ENCODE measurements at places on chromosomes 3 and 15.

GRCh38 chr3:49124203-49124602, 3.6 kb upstream of the USP19 start:
- no peak for DNase-seq

DNA sequence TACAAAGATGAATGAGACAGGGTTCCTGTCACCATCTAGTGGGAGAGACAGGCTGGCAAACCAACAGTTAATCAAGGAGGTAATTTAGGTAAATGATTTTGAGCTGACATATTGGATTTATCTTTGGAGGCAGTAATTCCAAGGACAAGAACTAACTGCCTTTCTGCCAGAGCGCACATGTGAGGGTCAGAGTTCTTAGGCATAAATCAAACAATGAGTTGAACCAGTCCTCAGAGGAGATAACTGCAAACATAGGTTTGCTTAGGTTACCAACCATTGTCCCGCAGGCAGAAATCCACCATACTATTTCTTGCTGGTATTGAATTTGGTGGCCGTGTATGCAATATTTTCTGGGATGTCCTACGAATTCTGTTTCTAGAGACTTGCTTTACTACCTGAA, 14.2 kb upstream of the PPP1R2 start:
- DNase-seq = no peak

GRCh38 chr3:170346481-170347392, 10.8 kb upstream of the SKIL start:
- no peak for DNase-seq

- DNase-seq = no peak
Measured at GRCh38 chr3:39752019-39752637, 57.3 kb upstream of the MYRIP start.

GRCh38 chr3:31305340-31305739, 227.4 kb upstream of the STT3B start:
- no peak for DNase-seq

- no peak for DNase-seq
Measured at GRCh38 chr15:25170113-25170731, 215.4 kb downstream of the SNRPN start.

GRCh38 chr3:109851854-109852253, 514.5 kb upstream of the DPPA4 start:
- no peak for DNase-seq

DNA sequence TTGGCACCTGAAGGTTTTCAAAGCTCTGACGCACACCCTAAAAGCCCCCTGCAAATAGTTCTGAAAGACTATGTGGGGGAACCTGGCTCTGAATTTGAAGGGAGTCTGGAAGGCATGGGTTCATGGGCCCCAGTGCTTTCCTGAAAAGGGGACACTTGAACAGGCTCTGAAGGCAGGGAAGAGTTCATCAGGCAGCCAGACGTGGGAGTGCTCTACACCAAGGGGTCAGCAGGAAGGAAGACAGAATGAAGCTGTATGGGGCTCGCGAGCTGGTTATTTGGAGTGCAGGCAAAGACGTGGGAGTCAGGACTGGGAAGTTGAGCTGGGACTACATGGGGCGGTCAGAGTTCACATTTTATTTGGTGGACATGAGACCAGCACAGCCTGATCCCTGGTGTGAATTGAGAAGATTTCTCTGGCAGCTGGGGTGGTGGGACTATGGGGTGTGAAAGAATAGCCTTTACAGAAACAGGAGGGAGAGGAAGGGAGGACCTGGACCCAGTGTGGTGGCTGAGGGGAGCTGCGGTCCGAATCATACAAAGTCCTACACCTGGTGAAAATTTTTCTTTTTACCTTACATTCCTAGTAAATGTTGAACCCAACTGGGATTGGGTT, 12.6 kb downstream of the ABHD6 start:
- no peak for DNase-seq

DNA sequence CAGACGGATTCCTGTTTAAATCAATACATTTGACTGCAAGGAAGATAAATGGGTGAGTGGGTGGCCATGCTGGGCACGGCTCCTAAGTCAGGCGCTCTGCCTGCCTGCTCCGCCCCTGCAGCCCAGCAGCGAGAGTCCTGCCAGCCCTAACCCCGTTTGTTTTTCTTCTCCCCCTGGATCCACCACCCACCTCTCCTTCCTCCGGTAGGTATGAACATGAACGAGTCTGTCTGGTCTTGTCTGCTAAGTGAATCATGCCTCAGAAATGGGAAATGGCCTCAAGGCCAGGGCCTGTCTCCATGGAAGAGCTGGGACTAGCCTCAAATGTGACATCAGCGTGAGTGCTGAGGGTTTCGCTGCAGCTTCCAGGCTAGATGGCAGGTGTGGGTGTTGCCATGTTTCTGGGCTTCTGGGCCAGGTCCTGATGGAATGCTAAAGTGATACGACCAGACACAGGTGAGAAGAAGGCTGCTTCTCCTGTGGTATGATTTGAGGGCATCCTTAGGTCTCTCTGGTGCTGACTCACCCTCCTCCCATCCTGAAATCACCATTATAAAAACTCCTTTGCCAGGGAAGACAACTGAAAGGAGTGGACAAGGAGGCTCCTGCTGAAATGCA, 5.6 kb upstream of the FEM1B start:
- DNase-seq = no peak

DNA sequence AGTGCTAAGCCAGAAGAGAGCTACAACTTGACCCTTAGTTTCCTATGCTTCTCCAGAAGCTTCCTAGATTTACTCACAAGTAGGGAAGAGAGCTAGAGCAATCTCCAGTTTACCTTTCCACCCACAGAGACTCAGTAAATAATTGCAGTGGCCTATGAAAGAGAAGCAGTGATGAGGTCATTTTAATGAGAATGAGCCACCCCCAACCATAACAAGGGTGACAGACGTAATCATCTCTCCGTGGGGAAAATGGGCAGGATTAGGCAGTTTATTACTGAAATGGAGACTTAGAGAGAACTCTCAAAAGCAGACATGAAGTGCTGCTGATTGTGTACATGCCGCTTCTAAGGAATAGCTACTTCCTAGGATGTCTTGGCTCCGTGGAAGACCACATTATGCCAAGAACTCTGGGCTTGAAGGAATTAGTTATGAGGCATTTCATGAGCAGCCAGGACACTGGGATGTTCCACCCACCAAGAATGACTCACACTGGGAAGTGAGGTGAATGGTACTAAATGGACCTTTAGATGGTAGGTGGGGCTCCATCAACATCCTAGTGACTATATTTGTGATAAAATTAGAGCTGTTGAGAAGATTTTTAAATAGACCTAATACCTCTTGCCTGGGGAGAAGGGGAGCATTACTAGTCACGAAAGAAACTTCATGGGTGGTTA, 160.9 kb downstream of the EDEM1 start:
- no peak for DNase-seq

GRCh38 chr3:69791106-69791505, 51.8 kb downstream of the MITF start:
- no peak for DNase-seq

- no peak for DNase-seq
Measured at GRCh38 chr3:66816090-66816761, 181.9 kb upstream of the KBTBD8 start.

DNA sequence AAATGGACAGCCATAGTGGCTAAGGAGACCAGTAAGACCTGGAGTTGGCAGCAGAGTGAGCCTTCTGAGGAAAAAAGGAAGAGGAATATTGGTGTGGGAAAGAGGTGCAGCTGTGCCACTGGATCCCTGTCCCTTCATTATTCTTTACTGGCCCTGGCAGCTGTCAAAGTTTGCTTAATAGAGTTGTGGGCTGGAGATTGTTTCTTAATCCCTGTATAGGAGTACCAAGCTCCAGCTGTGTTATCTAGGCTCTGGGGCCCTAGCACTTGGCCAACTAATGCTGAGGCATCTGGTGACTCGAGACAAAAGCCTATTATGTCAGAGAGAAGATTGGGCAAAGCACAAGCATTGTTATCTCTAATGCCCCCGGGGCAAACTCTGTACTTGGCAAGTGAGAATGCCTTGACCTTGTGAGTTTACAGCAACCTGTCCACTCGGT, 61.4 kb downstream of the ZNF609 start:
- no peak for DNase-seq

- no peak for DNase-seq
Measured at GRCh38 chr3:173921732-173922131, 524.2 kb downstream of the NLGN1 start.

DNA sequence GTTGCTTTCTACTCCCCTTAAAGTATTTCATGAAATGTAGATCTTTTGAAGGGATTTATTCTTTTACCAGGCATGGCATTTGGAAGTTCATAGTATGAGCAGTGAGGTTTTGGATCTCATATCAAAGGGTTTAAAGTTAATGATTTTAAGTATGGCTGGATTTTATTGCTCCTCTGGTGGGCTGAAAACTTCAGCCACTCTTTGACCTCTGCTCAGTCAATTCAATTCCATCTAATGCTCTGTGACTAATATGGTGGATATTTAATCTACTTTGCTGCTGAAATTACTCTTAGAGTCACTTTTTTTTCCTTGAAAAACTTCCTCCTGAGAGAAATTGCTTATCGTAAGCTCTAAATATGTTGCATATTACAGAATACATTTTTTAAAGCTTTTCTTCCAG, 218.6 kb downstream of the NR2F2 start:
- no peak for DNase-seq

GRCh38 chr15:75112848-75113492, 88.7 kb upstream of the C15orf39 start:
- no peak for DNase-seq

DNA sequence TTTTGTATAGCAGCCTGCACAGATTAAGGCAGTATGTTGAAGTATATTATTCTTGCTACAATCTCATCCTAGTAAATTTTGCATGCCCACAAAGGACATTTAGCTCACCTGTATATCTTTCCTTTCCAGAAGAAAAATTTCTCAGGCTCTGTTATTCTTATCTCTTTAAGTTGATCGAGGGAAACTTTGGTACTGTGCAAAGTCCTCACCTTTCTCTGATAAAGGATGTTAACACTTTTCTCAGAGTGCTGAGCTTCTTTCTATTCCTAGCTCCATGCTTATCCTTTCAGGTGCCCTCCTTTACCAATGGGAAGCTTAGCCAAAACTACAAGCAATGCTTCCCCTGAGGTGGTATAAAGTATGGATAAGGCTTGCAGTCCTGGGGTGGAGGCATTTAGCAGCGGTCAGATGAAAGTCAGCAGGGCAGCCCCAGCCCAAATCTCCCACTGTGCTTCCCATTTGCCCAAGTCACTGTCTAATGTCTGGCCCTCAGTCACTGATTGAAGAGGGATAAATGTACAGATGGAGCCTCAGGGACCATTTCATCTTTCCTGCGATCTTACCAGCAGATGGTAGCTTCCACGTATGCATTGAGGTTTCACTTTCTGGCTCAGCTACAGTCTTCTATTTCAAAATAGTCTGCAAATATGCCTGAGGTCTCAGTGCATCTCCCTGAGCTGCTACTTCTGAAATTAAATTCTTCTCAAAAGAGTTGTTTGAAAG, 127.8 kb upstream of the P2RY1 start:
- no peak for DNase-seq

DNA sequence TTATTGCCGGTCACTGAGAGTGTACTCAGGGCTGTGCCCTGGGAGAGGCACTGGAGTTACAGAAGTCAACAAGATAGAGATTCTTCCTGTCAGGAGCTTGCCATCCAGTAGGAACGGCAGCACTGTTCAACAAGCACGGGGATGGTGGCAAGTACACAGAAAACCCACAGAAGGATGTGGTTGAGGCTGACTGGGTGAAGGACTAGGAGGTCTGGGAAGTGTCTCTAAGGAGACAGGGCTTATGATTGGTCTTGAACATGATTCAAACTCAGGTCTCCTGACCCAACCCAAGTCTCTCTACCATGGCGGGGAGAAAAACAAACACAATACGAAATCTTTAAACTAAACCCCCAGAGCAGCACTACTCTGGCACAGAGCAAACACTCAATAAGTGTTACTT, 37.6 kb downstream of the ERICH6 start:
- DNase-seq = no peak

- DNase-seq = no peak
Measured at GRCh38 chr3:17103579-17103978, 218.8 kb downstream of the PLCL2 start.

DNA sequence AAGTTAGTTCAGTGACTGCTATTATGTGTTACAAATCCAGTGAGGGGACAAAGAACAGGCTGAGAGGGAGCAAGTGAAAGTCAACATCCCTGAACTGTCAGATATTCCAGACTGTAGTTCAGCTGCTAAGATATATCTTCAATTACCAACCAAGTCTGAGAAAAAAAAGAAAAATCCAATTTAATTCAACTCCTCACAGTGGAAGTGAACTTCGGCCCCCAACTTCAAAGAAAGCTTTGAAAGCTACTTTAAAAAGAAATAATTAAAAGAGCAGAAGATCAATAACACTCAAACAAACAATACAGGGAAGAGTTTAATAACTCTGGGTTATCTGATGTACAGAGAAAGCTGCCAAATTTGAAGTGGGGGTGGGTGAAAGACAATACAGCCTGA, 174.0 kb downstream of the SERPINI1 start:
- DNase-seq = no peak

DNA sequence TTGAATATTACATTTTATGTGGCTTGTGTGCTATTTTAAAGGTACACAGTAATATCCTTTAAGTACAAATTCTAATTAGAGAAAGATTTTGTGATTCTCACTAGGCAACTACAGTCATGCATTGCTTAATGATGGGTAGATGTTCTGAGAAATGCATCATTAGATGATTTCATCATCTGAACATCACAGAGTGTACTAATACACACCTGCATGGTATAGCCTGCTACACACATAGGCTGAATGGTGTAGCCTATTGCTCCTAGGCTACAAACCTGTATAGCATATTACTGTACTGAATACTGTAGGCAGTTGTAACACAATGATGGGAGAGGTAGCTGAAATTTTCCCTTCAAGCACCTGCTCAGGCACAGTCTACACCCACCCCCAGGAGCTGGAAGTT, 217.4 kb upstream of the EOMES start:
- DNase-seq = no peak

DNA sequence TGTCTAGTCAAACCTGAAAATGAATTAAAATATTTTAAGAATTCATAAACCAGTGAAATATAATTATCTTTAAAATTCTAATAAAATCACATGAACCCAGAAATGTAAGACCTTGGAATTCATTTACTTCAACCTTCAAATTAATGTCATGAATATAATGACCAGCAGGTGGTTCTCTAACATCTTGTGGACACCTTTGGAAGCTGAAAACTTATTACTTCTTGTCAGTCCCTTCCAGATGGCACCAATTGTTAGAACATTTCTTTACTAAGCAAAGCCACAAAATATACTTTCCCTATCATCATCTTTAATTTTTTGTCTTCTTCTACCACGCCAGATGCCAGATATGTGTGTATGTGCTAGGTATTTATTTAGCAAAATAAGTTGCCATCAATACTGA, 240.0 kb downstream of the MBNL1 start:
- DNase-seq = no peak

DNA sequence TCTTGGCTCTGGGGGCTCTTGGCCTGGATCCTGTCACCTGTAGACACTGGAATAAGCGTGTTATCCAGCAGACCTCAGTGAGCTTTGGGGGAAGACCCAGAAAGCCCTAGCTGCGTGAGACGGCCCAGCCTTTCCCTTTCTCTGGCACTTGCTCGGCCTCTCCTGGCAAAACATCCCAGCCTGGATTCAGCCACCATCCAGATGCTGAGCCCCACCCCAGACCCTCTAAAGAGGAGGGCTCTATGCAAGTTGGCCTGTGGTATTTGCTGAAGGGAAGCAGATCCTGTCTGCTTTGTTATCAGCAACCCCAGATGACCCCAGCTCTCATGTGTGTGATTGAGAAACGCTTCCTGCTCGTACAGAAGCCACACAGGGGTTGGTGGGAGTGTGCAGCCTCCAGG, 267.2 kb downstream of the FAM43A start:
- DNase-seq = no peak

GRCh38 chr3:6717026-6717943, 143.6 kb upstream of the GRM7 start:
- no peak for DNase-seq

- DNase-seq = peak; percentile 26
Measured at GRCh38 chr15:98853161-98853560, 154.4 kb downstream of the PGPEP1L start.
